ENCODE measurements at places on chromosomes 12 and 14.

DNA sequence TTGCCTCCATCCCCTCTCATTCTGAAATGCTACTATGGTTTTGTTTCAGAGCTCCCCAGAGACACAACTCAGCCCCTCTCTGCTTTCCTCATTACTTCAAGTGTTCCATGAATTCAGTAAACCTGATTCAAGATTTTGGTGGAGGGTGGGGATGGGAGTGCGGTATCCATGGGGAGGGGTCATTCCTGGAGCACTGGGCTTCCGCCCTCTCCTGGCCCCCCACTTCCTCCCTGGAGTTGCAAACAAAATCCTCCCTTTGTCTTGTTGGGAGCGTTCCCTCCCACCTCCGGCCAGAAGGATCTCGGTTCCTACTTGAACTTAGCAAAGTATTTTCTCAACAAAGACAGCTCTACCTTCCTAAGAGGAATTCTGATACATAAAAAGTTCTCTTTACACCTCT is 71.8 kb upstream of the LTA4H start:
- DNase-seq: no peak

DNA sequence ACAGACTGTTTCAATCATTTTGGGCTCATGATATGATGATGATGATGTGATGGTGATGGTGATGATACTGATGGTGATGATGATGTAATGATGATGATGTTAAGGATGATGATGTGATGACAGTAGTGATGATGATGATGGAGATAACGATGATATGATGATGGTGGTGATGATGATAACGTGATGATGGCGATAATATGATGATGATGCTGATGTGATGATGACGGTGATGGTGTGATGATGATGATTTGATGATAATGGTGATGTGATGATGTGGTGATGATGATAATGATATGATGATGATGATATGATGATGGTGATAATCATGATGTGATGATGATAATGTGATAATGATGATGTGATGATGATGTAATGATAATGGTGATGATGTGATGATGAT is 612.6 kb downstream of the AACS start:
- DNase-seq: no peak

DNA sequence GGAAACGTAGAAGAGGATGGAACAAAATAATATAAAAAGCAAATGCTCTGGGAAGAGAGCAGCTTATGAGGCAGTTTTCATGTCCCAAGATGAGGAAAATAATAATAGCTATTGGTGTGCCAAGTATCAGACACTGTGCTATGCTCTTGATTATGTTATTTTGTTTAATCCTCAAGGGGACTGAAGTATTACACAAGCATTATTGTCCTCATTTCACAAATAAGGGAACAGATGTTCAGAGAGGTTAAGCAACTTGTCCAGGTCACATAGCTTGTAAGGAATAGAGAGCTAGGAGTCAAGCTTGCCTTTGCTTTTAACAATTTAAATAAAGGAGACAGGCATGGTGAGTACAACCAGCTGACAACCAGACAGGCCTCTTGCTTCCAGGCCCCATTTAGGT is 26.9 kb upstream of the LTBP2 start:
- no peak for DNase-seq

- peak; percentile 69 for DNase-seq
Measured at GRCh38 chr12:121494093-121494787, 86.6 kb downstream of the KDM2B start.

DNA sequence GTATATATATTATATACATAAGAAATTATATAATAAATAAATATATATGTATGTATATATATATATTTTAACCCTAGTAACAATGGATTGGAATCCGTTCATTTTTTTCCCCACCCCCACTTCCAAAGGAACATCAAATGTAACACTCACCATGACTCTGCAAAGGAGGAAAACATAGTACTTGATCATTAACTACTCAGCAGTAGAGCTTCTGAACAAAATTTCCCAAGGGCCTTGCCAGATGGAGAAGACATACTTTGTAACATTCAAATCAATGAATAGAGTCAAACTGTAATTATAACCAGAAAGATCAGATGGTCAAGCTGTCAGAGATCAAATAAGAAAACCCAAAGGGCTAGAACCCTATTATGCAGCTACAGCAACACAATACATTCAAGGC is 126.0 kb upstream of the CNTN1 start:
- no peak for DNase-seq

GRCh38 chr12:54126029-54126695 is 62.6 kb downstream of the SMUG1 start:
- no peak for DNase-seq

GRCh38 chr12:14782756-14783155 is 20.5 kb downstream of the WBP11 start:
- no peak for DNase-seq

DNA sequence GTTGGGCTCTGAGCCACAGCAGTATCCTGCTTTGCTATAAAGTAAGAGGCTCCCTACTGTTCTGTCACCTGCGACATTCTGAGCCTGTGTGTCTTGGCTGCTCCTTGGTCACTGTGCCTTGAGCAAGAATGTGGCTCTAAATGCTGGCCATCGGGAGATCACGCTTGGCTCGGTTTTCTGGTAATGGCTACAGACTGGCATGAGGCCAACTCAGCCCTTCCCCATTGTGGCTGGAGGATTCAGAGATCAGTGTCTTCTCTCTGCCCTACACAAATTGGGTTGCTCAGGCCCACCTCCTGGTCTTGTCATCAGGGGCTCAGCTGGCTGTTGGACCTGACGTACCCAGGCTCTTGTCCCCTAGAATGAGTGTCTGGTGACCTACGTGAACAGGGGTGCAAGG is 94.5 kb downstream of the PLXNC1 start:
- DNase-seq: no peak

DNA sequence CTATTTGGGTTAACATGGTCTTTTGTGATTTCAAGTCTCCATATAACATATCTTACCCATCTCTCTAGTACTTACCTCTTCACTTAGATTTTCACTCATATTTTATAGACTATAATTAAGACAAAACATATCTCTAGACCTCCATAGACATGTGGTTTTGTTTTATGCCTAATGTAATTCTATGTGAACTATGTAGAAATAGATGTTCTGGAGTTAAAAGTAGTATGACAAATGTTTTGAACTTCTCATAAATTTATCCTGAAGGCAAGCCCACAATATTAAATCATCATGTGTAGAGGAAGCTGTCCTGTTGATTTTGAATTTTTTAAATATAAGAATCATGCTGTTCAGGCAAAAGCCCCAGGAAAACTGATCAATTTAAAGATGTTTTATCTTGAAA is 169.2 kb downstream of the SYT1 start:
- DNase-seq: no peak

DNA sequence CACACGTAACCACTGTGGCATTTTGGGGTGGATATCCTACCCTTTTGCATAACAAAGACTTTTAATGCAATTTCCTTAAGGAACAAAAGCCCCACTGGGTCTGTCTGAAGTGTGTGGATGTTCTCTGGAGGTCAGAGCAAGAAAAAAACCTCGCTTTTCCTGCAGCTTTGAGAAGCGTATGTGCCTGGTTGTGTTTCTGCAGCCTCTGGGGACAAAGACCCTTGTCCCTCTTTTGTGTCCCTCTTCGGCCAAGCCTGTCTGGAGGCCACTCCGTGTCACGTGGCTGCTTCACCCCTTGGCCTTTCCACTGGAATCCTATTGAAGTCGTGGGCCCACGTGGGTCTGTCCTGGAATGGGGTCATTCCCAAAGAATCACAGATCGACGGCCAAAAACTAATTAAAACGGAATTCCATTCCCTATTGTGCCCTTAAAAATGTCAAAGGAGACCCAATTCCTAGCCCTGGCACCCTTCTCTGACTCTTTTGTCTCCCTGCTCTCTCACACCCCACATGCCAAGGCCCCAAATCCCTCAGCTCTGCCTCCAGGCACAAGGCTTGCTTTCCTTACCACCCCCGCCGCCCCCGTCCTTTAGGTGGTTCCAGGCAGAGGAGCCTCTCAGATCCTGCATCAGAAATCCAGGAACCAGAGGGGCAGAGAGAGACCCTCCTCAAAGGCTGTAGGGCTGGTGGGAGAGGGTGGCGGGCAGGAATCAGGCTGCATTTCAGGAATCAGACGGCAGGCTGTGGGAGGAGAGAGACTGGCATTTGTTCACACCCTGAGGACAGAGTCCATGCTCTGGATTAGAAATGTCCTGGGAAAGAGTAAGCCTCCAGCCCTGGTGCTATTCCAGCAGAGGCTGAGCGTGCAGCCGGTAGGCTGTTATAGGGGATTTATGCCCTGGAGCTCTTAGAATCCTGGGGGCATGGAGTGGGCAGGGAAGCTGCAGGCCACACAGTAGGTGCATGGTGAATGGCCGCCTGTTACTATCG is 12.6 kb upstream of the CYP46A1 start:
- DNase-seq: no peak

GRCh38 chr14:65866886-65867285 is 454.4 kb downstream of the FUT8 start:
- no peak for DNase-seq

- no peak for DNase-seq
Measured at GRCh38 chr12:78571953-78572352, 292.6 kb upstream of the SYT1 start.

DNA sequence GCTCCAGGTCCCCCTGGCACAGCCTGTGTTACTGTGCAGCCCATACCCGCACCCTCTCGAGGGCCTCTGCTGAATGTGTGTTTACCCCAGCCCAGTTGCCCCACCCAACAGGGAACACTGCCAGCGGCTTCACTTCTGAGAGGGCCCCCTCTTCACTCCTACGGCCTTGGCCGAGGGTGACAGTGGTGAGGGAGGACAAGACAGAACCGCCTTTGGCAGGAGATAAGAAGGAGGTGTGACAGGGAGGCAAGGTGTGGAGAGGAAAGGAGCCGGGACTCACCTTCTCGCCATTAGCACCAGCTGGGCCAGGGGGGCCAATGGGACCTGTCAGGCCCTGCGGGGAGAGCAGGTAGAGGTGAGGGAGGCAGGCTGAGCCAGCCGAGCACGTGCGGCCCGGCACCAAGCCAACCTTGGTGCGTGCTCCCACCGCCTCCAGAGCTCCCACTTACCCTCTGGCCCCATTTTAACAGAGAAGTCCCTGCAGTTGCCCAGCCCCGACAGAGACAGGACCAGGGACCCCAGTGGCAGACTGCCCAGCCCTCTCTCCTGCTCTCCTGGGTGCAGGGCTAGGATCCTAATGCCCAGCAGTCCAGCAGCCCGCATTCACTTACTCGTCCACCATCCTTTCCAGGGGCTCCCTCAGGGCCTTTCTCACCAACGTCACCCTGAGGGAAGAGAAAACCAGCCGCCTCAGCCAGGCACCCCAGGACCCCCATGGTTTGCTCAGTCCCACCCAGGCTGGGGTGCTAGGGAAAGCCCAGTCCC is 18.3 kb downstream of the TMEM106C start:
- DNase-seq: no peak

Data from activated naive CD4-positive, alpha-beta T cell treated with Interleukin-2 at 50 U/mL for 16 hours (primary cell).